Hematopoietic multipotent progenitor cell treated with erythropoietin and hydrocortisone succinate and interleukin-3 and kit ligand, for 15 days (in vitro differentiated cells): ENCODE measurements at places on chromosomes 11 and 22.

- no peak for DNase-seq
Observed at GRCh38 chr11:119907878-119908572, 179.0 kb upstream of the NECTIN1 start.

DNA sequence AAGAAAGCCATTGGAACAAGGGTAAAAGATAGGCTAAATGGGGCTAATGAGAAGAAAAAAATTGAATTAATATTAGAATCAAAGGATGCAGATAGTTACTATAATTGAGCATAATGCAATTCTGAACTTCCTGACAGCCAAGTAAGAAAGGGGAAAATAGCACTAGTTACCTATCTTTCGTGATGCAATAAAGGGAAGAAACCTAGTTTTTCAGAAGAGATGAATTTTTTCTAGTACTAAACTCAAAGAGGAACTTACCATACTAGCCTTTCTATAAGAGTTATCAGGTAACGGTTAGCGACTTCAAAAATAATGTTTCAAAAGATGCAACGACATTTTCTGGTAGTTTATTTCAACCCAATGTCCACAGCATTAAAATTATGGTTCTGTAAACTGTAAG lies 8.8 kb upstream of the WT1 start:
- DNase-seq = no peak

- no peak for DNase-seq
Observed at GRCh38 chr11:128158860-128159259, 428.5 kb downstream of the ETS1 start.

GRCh38 chr11:131758726-131759125 lies 388.3 kb downstream of the NTM start:
- DNase-seq = no peak

- no peak for DNase-seq
Observed at GRCh38 chr11:75453916-75454655, 21.1 kb upstream of the KLHL35 start.

- peak; percentile 42 for DNase-seq
Observed at GRCh38 chr11:130431331-130431773, 2.9 kb upstream of the ADAMTS8 start.

GRCh38 chr11:1226986-1227550 lies 4.2 kb downstream of the MUC5B start:
- DNase-seq = no peak

DNA sequence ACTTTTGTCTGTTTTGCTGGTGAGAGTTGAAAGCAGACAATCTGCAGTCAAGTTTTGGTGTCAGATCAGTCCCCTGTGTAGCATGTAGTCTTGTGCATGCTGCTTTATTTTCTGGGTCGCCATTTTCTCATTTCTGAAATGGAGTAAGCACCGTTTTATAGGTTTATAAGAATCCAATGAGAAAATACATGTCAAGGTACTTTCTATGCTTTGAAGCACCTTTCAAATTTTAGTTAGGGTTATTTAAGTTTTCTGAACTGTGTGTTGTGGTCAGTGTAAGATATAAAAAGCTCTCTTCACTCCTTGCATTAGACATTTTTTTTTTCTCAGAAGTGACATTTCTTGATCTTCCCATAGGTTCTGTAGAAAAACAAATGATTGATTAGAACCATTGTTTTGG lies 283.2 kb downstream of the ETS1 start:
- DNase-seq = no peak

- DNase-seq = no peak
Observed at GRCh38 chr11:10984250-10984649, 126.4 kb upstream of the ZBED5 start.

DNA sequence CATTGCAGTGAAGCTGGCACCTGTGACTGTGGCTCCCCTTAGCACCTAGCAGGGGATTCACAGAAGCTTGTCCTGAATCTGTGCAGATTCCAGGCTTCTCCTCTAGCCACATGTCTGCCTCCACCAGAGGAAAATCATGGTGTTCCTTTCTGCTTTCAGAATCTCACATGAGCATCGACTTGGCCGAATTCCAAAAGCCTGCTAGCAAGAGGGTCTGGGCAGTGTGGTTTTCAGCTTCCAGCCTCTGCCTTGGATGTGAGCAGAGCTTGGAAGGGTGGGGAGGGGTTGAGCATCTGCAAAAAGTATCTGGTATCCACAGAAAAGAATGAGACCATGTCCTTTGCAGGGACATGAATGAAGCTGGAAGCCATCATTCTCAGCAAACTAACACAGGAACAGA lies 911.1 kb downstream of the TBC1D22A start:
- no peak for DNase-seq

GRCh38 chr11:15318814-15319213 lies 204.1 kb downstream of the INSC start:
- DNase-seq = no peak

DNA sequence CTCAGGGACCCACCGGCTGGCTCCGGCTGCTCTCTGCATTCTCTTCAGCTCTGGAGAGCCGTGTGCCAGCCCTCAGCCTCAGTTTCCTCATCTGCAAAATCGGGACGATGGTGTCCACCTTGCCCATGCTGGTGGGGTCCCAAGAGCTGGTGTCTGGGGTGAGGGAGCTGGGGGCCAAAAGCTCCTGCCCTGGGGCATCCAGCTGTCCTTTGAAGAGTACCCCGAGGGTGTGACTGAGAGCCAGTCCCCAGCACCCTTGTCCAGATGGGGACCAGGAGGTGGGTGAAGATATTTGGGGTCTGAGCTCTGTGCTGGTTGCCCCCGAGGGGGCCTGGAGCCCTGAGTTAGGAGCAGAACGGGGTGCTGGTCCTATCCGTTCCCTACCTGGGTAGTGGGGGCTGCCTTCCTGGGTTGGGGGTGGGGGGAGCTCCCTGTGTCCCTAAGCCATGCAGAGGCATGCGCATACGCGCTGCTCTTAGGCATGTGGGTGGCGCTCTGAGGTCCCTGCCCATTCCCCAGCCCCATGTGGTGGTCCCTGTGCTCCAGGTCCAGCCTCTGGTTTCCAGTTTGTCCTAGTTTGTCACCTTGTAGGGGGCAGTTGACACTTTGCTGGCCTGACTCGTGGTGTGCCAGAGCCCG lies 4.9 kb downstream of the LRP5 start:
- DNase-seq = no peak

DNA sequence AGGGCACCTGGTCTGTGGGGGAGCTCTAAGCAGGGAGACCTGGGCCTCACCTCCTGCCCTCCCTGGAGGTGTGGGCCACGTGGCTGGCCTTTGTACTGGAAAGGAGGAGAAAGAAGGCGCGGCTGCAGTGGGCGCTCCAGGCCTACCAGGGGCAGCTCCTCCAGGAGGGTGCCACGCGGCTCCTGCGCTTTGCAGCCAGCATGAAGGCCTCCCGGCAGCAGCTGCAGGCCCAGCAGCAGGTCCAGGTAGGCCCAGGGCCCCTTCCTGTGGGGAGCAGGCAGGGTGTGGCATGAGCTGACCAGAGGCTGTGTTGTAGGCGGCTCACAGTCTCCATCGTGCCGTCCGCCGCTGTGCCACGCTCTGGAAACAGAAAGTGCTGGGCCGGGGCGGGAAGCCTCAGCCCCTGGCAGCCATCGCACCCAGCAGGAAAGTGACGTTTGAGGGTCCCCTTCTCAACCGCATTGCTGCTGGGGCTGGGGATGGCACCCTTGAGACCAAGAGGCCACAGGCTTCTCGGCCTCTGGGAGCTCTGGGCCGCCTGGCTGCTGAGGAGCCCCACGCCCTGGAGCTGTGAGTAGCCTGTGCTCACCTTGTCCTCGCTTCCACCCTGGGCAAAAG lies 48.6 kb downstream of the PISD start:
- no peak for DNase-seq

- no peak for DNase-seq
Observed at GRCh38 chr11:77959434-77959833, 35.0 kb downstream of the INTS4 start.

- DNase-seq = peak; percentile 19
Observed at GRCh38 chr11:70468256-70469195, 70.2 kb downstream of the CTTN start.

DNA sequence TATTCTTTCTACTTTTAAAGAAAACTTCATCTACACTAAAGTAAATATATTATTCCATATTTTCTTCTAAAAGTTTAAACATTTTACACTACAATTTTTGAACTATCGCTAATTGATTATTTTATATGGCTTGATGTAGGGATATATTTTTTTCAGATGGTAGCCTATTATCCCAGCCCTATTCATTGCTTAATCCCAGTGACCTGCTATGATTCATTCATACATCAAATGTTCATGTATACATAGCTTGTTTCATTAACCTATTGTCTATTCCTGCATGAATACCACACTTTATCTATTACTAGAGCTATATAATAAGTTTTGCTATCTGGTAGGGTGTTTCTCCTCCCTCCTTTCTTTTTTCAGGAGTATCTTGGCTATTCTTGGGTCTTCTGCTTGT lies 5.0 kb upstream of the ROBO4 start:
- DNase-seq = no peak

DNA sequence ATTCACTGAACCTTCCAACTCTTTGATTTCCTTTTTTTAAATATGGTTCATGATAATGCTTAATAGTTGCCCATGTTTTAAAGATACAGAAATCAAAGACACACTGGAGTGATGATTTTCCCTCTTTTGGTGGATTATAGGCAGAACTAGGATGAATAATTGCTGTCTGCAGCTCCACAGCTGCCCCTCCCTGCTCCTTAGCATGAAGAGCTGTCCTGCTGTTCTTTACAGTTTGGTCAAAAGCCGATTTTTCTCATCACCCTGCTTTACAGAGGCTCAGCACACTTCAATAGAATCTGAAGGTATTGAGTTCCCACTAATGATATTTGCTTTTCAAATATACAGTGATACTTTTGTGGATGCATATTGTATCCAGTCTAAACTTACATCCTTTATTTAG lies 202.6 kb downstream of the AASDHPPT start:
- DNase-seq = no peak

GRCh38 chr22:38739300-38740055 lies 16.3 kb downstream of the SUN2 start:
- DNase-seq = no peak

- no peak for DNase-seq
Observed at GRCh38 chr11:45751430-45751829, 53.5 kb upstream of the SLC35C1 start.

- DNase-seq = no peak
Observed at GRCh38 chr22:31871480-31871879, 72.9 kb upstream of the YWHAH start.

GRCh38 chr11:5983443-5983842 lies 3.3 kb downstream of the OR52L1 start:
- DNase-seq = no peak

DNA sequence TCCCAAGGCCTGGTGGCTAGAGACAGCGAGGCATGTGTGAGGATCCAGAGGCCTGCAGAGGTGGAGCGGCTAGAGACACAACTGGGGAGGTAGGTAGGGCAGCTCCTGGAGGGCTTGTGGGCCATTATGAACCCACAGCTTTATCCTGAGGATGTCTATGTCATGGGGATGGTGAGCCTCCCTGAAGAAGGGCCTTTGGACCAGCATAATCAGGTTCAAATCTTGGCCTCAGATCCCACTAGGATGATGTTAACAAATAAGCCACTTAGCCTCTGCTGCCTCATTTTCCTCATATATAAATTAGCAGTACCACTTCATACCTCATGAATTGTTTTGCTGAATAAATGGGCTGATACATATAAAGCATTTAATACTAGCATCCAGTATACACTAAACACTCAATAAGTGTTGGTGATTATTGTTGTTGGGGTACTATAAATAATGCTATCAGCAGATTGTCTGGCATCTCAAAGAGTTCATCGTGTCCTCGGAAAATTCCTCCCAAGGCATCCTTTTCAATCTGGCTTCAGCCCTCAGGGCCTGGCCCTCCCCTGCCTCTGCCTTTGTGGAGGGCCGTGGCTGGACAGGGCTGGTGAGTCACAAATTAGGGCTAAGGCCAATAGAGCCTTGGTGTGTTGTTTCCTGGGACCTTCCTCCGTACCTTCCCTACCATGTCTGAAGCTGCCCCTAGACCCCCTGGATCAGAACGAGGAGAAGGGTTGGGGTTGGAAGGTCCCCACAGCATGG lies 30.9 kb upstream of the LRRC32 start:
- peak; percentile 60 for DNase-seq

DNA sequence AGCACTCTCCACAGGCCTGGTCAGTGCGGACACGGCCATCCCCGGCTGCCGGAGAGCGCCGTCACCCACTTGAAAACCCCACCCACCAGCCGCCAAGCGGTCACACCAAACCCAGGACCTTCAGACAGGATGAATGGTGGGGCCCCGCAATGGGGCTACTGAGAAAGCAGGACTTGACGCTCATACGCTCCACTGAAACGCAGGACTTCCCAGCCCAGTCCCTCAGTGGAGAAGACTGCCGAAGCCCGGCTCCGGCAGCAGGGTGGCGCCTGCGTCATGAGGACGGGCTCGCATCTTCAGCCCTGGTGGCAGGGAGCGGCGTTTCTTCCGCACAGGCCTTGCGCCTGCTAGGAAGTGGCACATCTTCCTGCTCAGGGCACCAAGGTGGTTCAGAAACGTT lies 15.3 kb upstream of the PHLDA2 start:
- DNase-seq = no peak

GRCh38 chr22:38065539-38065938 lies 8.3 kb downstream of the PICK1 start:
- no peak for DNase-seq

DNA sequence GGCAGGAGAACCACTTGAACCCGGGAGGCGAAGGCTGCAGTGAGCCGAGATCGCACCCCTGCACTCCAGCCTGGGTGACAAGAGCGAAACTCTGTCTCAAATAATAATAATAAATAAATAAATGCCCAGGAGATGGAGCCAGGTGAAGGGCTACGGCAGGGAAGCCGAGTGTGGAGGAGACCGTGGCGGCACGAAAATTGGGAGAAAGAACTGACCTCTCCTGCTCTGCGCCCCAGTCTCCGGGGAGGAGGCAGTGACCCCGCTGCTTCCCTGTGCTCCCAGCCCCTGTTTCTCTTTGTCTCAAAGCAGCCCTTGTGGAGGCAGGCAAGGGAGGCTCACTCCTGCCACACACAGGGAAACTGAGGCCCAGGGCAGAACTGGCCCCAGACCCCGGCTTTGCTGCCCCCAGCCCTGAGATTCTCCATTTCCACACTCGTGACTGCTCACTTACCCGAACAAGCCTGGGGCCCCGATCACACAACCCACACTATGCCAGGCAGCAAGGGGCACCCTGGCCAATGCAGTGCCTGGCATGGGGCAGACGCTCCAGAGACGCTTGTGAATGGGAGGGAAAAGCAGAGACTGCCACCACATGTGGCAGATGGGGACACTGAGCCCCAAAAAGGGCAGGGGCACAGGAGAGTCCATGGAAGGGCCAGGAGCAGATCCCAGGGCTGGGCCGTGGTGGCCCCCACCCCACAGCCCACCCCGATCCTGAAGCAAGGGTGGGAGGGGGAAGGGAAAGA lies 80.4 kb upstream of the PRR5 start:
- no peak for DNase-seq

DNA sequence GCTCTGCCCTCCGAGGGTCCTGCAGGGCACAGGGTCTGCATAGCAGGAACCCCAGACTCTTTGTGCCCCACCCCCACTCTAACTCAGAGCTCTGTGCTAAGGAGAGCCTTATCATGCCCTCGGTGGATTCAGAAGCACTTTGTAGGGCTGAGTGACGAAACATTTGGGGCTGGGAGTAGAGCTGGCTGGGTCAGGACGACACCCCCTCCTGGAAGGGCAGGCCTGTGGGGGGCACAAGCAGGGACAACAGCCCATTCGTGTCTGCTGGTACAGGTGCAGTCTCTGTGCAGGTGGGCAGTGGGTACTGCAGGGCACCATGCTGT lies 8.9 kb downstream of the APOBEC3A start:
- peak; percentile 57 for DNase-seq
